Activated naive CD4-positive, alpha-beta T cell treated with anti-CD3 and anti-CD28 coated beads, Interleukin-2, amount 50 U/mL, for 72 hours (primary cell): ENCODE measurements at places on chromosomes 7 and 10. TPM values are rescaled to one million over a fixed set of nuclear protein-coding genes. Genes with fewer than 3 reads are reported as not detected.
A peak's percentile ranks its signal among the peaks of the same experiment; 100 is the strongest.

DNA sequence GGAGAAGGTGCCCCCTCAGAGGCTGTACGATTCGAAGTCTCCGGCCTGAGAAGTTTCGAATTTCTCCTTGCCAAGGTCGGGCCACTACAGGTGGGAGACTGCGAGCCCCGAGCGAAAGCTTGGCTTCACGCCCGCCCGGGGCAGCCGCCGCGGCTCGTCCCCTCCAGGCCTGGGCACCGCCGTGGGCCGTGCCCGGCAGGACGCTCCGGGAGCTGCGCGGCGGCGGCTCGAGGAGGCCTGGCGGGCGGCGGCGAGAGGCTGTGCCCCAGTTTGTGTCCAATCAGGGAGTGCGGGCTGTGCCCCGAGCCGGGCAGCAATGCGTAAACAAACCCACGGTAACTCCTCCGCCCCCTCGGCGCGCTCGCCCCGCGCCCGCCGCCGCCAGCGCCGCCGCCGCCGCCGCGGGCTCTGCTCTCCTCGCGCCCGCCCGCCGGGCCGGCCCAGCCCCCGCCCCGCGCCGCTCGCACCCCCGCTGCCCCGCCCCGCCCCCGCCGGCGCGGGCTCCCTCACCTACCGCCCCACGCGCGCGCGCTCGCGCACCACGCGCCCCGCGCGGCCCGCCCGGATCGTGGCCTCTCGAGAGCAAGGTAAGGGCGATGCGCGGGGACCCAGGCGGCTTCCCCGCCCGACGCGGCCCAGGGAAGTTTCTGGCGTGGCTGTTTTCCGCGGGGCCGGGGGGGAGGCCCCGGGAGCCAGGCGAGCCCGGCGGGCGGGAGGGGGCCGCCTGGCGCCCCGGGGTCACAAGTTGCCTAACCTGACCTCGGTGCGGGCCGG is 57.8 kb upstream of the PCGF5 start:
- DNase-seq = peak; percentile 78

- no peak for DNase-seq
These were observed 76.3 kb downstream of the GLCCI1 start for GRCh38 chr7:8044761-8045430.

GRCh38 chr10:129971381-129972144 is 7.5 kb upstream of the EBF3 start:
- peak; percentile 64 for DNase-seq

- no peak for DNase-seq
These were observed 12.0 kb upstream of the CPXM2 start for GRCh38 chr10:123903621-123904020.

GRCh38 chr7:4531236-4531635 is 150.9 kb upstream of the FOXK1 start:
- DNase-seq = no peak

GRCh38 chr7:46444256-46444655 is 523.2 kb upstream of the IGFBP3 start:
- no peak for DNase-seq

DNA sequence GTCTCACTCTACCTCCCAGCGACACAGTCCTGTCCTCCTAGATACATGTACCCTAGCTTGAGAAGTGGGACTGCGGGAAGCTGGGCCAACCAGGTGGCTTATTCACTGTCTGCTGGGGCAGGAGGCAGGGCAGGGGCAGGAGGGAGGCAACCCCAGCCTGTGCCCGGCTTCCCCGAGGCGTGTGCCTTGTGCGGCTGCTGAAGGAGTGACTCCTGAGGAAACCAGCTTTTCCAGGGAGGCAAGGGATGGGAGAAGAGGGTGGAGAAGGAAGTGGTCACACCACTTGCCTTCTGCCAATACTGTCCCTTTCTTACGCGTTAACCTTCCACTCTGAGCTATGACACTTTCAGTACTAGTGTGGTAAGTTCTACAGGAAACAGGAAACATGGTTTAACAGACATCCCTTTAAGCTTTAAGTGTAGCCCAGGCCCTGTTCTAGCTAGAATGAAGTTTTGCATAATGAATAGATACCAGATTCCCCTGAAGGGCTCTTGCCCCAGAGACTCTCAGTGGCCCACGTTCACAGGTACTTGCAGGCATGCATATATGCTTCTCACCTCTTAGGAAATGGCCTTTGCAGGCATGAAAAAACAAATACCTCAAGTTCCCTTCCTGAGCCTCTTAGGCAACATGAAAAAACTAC is 40.6 kb downstream of the SYPL1 start:
- DNase-seq = peak; percentile 41

GRCh38 chr10:122197611-122198222 is 73.4 kb upstream of the BTBD16 start:
- DNase-seq = no peak

The ABCB8 gene
- total RNA-seq = 78.3 TPM

The ICA1 gene
- total RNA-seq = 3.6 TPM

The TCERG1L gene
- total RNA-seq = 0.45 TPM
